AG04450 (cell line): ENCODE measurements at places on chromosomes 7 and 10.
A peak's percentile ranks its signal among the peaks of the same experiment; 100 is the strongest.

DNA sequence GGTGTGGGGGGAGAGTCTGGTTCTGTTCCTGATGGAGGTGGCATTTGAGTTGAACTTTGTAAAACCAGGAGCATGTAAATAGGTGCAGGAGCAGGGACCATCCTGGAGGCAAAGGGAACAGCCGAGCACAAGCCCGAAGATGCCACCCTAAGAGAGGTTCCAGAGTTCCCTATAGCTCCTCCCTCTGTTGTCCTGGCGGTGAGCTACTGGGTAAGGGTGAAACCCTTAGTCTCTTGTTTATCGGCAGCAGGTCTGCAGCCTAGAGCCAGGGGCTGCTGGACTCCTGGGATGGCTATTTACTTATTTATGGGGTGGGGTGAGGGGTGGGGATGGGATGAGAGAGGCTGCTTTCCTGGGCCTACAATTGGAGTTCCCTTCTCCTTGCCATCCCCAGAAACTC lies 6.5 kb upstream of the LBX1 start:
- DNase-seq: no peak

GRCh38 chr7:128703609-128704241 lies 31.6 kb downstream of the GARIN1A start:
- DNase-seq: no peak

DNA sequence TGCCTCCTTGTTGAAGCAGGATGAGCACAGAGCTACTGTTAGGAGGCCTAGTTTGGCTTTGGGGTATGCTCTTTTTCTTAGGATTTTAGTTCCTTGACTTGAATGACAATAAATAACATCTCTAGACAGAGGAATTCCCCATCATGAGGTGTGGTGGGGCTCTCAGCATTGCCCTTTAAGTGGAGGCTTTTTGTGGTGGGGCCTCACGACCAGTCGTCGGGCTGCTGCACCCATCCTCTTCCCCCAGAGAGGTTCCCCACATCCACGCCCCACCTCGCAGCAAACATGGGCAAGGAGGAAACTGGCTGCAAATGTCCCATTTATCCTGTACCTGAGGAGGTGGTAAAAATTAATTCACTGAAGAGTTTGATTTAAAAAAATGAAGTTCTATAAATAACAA lies 36.1 kb upstream of the TARP start:
- DNase-seq: no peak

DNA sequence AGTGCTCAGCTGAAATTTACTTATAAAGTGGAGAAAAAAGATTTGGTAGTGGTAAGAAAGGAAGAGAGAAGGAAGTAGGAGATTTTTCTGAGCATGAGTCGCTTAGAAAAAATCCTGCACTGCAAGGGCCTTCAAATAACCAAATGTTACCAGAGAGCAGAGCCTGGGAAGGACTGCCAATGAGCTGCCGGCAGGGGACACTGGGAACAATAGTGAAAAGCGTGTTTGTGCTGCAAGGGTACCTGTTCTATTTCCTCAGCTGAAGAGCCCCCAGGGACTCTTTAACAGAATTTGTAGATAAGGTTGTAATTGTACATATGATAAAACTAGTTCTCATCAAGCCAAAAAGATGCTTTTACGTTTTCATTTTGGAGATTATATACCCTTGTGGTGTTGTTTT lies 696.3 kb upstream of the C7orf33 start:
- DNase-seq: no peak

DNA sequence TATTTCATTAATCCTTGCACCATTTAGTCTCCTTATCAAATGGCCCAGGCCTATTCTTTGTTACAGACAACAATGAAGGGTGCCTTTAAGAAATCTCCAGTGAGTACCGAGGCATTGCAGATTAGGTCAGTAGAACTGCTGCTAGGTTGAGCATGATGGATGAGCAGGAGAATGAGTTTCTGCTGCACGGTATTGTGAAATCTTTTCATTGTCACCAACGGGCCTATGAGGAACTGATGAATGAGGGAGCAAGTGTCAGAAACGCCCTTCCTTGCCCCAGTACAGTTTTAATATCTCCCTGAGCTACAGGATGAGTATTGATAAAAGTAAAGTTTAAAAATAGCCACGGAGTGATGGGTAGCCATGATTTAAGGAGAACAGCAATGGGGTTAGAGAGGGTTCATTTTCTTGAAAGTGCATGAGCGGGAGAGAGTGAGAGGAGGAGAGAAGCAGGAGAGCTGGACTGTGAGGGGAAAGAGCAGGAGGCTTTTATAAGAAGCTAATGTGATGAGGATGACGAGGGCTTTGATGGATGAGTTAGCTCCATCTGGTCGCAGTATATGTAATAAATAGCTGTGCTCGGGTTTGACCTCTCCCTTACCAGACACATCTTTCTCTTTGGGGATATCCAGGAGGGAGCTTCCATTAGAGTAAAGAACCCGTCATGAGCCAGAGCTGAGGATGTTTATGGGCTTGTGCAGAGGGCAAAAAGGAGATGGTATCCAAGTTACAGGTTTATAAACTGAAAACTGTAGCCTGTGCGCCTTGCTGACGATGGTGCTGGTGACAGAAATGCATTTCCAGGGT lies 526.1 kb downstream of the LRMDA start:
- DNase-seq: no peak

DNA sequence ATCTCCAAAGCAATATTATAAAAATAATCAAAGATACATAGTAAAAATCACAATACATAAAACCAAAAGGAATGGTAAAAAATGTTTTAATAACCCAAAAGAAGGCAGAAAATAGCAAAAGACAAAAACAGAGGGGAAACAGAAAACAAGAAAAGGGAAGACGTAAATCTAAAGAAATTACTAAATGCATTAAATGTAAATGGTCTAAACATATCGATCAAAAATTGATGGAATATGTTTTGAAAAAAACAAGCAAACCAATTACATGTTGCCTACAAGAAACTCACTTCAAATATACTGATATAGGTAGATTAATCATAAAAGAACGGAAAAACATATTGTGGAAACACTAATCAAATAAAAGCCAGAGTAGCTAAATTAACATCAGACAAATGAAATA lies 369.1 kb downstream of the GRID1 start:
- DNase-seq: no peak

DNA sequence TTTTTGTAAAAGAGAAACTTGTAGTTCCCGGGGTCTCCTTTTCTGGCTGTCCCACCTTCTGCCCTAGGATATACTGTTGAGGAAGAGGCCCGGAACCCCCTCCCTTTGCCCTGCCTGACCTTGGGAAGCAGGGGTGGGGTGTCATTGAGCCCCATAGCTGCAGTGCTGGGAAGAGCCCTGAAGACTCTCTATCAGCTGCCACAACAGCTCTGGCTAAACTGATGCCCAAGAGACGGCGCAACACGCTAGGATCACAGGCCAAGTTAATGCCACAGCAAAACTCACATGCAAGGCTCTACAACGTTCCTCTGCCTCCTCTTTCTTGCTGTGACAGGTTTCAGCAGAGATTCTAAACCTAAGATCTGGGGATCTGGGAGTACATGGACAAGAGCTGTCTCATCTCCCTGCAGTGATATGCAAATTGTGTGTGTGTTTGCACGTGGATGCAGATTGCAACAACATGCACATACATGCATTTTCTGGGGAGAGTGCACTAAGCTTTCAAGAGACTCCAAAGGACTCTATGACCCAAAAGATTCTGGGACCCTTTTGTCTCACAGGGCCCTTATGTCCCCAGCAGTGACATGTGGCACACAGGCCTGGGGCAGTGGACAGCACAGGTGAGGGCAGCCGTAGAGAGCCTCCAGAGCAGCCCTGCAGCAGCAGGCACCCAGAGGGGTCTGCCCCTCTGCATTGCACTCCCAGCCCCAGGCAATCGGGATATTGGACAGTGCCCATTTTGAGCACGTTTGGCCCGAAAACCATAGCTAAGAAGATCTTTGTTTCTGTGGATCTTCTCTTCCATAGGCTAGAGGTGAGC lies 2.5 kb downstream of the RASSF4 start:
- DNase-seq: no peak

DNA sequence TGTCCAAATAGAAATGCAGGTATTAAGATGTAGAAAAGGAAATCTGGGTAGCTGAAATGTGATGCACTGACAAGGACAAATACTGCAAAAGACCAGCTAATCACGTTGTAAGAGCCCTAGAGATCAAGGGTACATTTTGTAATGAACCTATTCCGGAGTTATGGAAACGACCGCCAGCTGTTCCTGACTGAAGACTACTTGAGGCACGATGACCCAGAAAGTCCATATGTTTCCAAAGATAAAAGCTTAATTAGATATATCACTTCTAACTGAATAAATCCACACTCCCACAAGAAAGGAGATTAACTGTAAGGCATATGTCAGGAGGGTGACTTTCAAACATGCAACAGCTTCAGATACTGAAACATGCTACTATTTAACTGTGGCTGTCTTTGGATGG lies 253.5 kb downstream of the NSUN6 start:
- DNase-seq: no peak

DNA sequence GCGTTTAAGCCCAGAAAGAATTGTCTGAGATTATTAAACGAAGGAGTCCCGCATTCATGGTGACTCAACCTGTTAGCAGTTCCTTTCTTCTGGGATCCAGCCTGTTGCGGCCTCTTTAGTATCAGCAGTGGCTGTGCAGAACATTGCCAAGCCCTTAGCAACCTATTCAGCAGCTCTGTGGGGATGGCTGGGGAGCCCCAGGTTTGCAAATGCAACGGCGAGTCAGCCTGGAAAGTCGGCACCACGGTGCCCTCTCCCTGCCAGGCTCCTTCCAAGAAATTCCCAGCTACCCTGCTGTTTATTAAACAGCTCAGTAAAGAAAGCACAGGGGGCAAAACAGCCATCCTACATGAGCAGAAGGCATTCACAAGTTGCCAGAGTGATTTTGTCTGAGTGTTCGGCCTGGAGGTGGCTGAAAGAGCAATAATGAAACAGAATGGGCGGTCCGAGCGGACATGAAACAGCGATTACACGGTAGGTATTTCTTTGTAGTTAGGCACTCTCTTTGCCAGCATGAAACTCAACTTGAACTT lies 198.3 kb downstream of the BAMBI start:
- no peak for DNase-seq

GRCh38 chr10:112601214-112602090 lies 154.4 kb downstream of the VTI1A start:
- no peak for DNase-seq

DNA sequence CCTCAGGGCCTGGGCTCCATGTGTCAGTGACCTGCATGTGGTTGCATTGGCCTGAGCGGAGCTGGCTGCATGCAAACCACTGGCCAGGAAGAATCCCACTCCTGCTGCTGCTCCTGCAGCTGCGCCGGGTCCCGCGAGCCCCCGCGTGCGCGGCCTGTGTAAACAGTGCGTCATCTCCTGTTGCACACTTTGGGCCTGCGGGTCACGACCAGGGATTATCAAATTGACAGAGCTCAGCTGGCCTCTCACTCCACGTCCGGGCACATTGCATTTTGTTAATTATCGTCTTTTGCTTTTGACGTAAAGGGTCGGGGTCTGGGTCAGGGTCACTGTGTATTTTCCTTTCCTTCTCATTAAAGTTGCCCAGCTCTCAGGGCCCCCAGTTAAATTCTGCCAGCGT lies 132.6 kb downstream of the RGS10 start:
- DNase-seq: peak; percentile 66

DNA sequence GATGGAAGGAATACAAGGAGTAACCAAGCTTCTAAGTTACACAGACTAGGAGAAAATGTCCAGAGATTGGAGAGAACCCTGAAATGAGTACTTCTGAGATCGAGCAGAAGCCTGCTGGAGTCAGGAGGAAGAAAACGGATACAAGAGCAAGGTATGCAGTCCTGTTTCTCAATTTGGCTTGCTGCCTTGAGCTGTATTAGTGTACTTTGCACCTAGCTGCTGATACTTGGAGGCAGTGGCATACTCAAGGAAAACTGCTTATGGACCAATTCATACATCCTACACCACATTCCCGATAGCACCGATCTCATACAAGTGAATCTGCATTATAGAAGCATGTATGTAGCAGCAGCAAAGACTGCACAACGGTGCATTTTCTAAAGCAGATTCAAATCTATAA lies 14.4 kb downstream of the PIP4K2A start:
- DNase-seq: no peak

DNA sequence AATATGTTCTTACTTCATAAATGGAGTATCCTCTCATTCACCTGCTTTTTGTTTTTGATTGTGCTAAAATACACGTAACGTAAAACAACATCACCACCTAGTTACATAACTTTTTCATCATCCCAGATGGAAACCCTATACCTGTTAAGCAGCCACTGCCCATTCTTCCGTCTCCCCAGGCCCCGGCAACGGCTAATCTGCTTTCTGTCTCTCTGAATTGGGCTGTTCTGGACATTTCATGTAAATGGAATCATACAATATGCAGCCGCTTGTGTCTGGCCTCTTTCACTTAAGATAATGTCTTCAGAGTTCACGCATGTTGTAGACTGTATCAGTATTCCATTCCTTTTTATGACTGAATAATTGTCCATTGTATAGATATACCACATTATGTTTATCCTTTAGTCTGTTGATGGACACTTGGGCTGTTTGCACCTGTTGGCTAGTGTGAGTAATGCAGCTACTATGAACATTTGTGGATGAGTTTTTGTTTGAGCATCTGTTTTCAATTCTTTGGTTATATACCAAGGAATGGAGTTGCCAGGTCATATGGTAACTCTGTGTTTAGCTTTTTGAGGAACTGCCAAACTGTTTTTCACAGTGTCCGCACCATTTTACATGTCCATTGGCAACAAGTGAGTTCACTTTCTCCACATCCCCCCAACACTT lies 14.1 kb upstream of the SUN1 start:
- no peak for DNase-seq

DNA sequence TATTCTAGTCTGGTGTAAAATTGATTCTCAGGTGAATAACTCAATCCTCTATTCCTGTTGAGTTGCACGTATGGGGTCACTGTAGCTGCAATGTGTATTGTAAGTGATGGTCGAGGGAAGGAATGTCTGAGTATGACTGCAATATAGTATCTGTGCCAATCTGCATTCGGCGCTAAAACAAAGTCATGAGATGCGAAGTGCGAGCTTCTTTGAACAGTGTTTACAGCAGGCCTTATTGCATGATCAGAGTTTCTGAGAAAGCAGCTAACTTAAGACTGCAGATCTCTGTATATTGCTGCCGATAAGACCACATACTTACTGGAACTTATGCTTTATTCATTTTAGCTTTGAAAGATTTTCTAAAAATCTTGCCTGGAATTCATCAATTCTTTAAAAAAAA lies 341.7 kb upstream of the BMPER start:
- no peak for DNase-seq

DNA sequence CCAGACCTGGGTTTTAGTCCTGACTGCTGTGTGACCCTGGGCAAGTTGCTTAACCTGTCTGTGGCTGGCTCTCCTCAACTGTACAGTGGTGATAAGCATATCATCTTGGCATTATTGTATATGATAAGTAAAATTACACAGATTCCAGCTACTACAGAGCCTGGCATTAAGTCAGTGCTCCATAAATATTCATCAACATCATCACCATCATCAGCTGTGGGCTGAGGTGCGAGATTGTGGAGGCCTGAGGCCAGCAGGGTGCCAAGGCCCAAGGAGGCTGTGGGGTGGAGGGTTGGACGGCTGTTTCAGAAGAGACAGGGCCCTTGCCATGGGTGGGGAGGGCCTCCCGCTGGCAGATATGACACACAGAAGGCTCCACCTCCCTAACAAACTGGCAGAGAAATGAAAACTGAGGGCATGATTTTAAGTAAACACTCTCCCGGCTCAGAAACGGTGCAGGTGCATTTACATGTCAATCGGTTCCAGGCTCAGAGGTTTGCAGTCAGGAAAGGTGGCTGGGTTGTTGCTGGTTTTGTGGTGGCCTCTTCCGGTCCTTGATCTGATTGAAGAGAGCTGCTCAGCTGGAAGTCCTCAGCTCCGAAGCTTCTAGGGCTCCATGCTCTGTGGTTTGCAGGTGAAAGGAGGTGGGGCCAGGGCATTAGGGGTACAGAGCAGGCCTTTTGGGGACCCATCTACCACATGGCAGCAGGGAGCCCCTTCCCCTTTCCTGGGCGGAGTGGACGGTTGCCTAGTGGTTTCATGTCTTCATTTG lies 10.2 kb downstream of the CRYGN start:
- no peak for DNase-seq
